ENCODE measurements at places on chromosomes 16 and 17.

DNA sequence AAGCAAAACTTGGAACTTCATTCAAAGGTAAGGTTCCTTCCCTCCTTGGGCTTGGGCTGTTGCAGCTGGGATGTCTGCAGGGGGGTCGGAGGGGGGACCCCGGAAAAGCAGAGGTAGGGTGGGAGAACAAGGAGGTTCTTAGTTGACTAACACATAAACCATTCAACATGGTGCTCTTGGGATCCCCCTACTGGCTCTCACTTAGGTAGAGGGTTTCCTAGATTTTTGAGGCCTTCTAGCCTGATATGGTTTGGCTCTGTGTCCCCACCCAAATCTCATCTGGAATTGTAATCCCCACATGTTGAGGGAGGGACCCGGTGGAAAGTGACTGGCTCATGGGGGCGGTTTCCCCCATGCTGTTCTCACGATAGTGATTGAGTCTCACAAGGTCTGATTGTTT is 93.9 kb downstream of the RGS9 start:
- DNase-seq = no peak

- DNase-seq = no peak
These were observed 46.4 kb downstream of the IRF8 start for GRCh38 chr16:85945424-85945751.

GRCh38 chr17:28115046-28115445 is 72.6 kb downstream of the NLK start:
- no peak for DNase-seq

DNA sequence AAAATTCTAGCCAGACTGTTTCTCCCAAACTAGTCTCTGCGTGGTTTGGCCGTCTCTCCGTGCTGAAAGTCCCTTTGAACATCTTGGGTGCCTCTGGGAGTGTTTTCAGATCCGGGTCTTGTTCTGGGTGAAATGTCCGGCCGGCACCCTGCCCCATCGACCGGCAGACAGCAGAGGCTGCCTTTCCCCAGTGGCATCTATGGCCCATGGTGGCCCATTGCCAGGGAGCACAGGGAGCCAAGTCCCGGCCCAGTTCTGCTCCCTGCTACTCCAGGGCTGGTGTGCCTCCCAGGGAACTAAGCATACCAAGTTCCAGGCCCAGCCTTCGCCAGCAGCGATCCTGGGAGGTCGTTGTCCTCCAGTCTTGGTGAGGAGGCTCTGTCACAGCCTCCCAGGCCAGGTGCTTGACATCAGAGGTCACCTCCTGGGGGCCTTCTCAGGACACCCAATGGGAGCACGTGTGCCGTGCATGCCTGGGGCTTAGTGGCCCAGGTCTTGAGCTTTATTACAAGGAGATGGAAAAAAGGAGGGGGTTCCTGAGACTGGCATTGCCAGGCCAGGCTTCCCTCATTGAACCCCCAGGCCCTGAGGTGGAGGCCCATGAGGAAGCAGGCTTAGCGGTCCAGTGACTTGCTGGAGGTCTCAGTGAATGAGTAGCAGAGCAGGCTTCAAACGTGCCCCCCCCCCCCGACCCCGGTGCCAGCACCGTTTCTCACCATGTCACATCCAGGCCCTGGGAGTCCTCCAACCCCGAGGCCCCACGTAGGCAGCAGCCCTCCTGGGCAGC is 54.0 kb downstream of the PGS1 start:
- no peak for DNase-seq

- no peak for DNase-seq
These were observed 28.5 kb downstream of the CRLF3 start for GRCh38 chr17:30796016-30796415.

DNA sequence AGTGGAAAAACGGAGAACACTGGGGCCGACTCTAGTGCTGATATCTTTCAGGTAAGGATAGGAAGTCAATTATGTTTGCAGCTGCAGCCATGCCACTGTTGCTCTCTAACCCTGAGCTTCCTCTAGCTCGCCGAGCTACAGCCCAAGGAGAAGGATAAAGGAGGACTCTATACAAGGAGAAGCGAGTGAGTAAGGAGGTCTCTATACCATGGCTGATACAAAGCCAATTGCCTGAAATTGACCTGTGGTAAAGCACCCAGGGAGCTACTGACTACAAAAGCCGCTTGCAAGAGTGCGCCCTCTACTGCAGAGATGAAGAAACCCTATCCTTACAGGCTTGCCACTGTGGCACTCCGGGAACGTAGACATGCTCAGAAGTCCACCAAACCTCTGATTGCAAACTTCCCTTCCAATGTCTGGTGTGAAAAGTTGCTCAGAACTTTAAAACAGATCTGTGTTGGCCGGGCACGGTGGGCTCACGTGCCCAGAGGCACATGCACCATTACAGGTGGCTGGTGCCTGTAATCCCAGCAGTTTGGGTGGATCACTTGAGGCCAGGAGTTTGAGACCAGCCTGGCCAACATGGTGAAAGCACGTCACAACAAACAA is 10.8 kb upstream of the SLC46A1 start:
- DNase-seq = peak; percentile 83

DNA sequence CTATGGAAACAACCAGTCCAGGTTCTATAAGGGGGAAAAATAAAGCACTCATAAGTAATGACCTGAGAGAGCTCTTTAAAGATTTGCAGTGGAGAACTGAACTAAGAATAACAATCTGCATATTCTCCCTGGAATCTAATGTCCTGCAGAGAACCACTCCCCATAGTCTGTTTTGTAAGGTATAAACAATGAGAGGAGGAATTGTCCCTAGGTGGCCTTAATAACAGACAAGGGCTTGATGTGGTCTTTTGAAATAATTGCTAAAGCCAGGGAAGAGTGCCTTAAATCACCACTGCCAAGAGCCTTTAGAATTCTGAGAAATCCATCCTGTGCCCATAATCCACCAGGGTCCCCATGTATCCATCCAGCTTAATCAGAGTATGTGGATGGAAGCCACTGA is 106.3 kb downstream of the CDH11 start:
- no peak for DNase-seq

DNA sequence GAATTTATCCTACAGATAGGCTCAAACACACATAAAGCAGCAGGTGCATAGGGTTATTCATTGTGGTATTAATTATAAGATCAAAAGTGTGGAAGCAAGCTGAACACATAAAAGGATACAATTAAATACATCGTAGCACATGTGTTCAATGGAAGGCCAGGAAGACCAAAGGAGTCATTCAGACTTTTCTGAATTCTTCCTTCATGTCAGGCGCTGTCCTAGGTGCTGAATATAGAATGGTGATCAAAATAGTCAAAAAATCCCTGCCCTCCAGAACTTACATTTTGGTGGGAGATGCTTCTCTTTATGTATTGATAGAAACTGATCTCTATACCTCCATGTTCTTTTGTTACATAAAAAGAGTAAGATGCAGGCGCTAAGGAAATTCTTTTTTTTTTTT is 439.0 kb upstream of the ASIC2 start:
- DNase-seq = peak; percentile 8

- DNase-seq = no peak
These were observed 998 bp downstream of the ACD start for GRCh38 chr16:67658849-67659674.

GRCh38 chr16:49531931-49532840 is 158.6 kb downstream of the C16orf78 start:
- DNase-seq = no peak

- DNase-seq = no peak
These were observed 2.8 kb downstream of the USP22 start for GRCh38 chr17:21039839-21040575.

GRCh38 chr17:78419970-78420815 is 41.7 kb downstream of the PGS1 start:
- no peak for DNase-seq

DNA sequence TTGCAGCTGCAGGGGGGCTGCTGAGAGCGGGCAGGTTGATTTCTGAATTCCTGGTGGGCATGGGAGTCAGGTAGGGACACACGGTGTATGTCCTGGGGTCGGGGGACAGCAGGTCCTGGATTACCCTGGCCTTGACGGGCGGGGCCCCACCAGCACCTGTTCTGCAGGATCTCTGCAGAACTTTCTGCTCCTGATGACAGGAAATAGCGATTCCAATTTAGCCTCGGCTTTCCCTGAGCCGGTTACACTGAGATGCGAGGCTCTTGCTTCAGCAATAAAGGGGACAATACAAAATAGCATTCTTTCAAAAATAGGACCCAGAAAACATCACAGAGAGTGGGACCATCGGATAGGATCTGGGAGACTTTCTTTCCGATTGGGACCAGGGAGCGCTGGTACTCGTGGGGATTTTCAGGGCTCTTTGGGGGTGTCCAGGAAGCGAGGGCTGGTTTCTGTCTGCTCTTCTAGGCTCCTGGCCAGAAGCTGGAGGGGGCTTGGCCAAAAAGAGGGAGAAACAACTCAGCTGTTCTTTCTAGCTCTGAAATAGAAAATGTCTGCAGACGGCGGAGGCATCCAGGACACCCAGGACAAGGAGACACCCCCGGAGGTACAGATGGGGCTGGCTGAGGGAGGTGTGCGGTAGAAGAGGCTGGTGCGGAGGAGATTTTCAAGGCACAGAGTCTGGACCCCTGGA is 642 bp downstream of the ZNF205 start:
- DNase-seq = no peak

GRCh38 chr17:64707050-64707591 is 45.0 kb upstream of the SMURF2 start:
- DNase-seq = no peak

GRCh38 chr17:72913142-72913682 is 179.3 kb downstream of the SLC39A11 start:
- no peak for DNase-seq

GRCh38 chr17:74351552-74352210 is 10.0 kb downstream of the BTBD17 start:
- no peak for DNase-seq

- no peak for DNase-seq
These were observed 10.6 kb upstream of the AURKB start for GRCh38 chr17:8220783-8221662.

DNA sequence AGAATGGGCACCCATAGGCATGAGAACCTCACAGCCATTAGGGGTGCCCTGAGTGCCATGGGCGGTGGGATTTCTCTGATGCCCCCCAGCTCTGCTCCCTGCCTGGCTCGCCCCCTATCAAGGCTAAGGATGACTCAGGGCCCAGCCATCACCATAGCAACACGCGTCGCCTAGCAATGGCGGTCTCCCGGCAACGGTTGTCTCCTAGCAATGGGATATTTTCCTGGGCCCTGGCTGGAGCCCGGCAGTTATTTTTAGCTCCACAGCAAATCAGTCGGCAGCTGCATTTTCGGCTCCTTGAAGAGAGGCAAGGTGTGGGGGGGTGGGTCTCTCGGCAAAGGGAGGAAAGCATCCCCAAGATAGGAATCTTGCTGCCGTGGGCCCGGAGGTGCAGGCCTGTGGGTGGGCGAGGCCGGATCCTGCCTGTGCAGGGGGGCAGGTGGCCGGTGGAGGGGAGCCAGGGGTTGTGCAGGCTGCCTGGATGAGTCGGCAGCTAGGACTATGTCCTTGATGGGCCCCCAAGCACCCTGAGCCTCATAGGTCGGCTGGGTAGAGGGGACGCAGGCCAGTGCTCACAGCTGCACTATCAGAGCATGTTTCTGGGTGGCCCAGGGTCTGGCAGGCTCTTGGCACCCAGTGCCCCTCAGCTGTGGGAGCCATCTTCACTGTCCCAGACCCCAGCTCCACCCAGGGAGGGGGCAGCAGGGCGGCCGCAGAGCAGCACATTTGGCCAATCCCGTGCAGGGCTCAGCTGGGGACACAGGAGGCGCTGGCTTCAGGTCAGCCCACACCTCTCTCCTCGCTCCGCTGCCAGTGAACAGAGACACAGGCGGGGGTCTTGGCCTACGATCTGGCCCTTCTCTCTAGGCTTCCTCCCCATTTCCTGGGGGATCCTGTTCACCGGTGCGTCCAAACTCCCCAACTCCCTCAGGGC is 4.2 kb upstream of the FBXL16 start:
- DNase-seq = no peak

DNA sequence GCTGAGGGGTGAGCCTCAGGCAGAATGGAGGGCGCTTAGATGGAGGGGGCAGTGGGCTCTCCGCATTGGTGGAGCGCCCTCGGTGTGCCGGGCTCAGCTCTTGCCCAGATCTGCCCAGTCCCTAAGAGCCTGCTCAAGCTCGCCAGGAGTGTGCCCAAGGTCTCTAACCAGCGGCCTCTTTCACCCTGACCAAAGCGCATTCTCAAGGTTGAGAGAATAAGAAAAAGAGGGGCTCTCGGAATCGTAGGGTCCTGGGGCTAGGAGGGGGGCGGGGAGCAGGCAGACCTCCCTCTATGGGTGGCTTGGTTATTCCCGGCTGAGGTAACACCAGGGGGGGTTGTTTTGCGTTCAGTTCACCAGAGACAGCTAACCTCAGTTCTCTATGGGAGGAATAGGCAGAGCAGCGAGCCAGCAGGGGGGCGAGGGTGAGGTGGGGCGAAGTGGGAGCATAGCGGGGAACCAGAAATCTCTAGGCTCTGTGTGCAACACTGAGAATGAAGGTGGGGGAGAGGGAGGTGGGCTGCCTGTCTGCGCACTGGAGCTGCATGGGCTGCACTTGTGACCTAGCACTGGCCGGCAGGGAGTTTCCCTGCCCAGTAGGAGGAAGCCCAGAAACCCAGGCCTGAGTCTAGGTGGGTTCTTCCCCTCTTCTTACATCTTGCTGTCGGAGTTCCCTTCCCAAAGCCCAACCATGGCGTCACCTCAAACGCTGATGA is 3.0 kb downstream of the TMEM132E start:
- DNase-seq = no peak

DNA sequence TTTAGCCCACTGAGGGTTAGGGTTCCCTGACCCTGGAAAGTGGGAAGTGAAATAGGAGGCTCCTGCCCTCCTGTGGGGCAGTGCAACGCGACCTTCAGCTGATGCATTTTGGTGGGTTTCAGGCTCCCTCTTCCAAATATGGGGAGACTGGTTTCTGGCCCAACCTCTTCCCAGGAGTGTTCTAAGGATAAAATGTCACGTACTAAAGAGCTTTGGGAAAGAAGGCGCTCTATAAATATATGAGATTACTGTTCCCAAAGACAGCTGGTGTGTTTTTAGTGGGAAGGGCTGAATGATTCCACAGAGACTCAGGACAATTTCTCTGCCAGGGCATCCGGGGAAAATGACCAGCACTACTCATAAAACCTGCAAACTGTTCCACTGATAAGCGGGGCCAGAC is 9.8 kb downstream of the SLC35B1 start:
- DNase-seq = no peak

- DNase-seq = no peak
These were observed 169.3 kb downstream of the PARN start for GRCh38 chr16:14460726-14461125.

GRCh38 chr16:79628501-79628975 is 28.0 kb upstream of the MAF start:
- DNase-seq = no peak

DNA sequence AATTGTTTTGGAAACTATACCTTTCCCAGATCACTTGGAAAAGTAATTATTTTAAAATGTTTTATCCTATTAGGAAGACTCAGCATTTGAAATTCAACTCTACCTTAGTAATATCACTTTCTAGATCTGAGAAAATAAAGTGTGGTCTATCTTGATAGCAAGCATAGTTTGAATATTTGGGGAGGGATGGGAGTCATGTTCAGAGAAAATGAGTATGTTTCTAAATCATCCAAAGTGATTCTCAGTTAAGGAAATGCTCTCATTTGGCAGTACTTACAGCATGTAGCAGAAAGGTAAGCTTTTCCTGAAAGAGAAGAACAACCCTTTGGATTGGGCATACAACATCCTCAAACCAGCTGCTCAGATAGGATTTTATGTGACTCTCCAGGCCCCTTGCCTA is 6.9 kb downstream of the C17orf75 start:
- no peak for DNase-seq

- no peak for DNase-seq
These were observed 137.2 kb downstream of the C16orf78 start for GRCh38 chr16:49510654-49511305.

GRCh38 chr16:52561910-52562741 is 15.2 kb upstream of the TOX3 start:
- no peak for DNase-seq

Data from HuH-7 (cell line).